NCI-H1694 (cell line): ENCODE measurements at places on chromosomes 1 and 21.

DNA sequence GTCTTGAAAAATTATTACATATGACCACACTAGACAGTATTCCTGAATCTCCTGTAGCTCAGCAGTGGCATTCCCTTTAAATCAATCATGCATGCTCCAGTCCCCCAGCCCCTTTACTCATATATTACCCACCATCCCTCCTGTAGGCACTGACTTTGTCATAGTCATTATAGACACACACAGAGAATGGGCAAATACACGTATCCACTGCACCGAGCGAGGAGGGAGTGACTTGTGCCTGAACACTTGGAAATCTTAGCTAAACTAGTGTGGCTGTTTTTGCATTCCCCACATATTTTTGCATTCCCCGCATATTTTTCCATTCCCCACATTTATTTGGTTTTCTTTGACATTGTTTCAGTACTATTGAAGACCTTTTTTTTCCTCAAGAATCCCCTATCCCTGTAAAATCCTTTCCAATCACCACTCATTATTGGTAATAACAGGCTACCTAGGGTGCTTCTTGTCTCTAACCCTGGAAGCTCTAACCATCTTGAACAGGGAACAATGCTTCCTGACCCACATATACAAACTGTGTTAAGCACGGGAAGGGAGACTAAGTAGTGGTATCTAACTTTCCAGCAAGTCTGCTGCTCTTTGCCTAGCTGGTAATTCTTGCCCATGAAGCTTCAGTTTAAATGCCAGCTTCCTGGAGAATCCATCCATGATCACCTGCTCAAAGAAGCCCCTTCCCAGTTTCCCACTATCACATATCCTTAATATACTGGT lies 534.4 kb upstream of the CAMK1G start:
- no peak for DNase-seq

DNA sequence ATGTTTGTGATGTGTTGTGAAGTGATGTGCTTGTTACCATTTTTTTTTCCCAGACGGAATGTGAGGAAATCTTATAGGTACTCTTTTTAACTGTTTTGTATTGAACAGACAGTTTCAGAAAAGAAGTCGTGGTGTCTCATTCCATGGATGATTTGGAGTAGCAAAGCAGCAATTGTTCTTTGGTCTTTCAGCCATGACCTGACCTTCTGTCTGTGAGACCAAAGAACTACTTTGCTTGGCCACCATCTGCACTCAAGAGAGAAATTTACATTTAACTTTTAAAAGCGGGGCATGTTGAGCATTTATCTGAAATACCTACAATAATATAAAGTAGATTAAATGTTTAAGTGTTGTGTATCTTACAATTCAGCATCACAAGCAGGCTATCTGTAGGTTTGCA lies 90.2 kb downstream of the SDCCAG8 start:
- DNase-seq = no peak

DNA sequence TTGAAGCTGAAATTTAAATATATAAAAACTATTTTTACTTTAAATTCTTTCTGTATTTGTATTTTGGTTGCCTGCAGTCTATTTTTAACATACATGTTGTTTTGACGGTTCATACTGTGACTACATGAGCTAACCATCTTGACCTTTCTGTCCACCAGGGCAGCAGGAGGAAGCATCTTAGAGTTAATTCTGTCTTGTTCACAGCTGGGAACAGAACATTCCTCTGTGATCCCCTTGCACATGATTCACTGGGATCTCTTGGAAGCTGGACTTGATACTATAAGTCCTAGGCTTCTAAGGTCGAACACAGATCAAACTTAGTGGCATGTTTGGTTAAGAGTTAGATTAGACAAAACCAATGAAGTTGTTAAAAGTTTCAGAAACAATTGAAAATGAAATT lies 99.7 kb downstream of the NFIA start:
- DNase-seq = no peak

- no peak for DNase-seq
Measured at GRCh38 chr1:206491616-206492015, 15.7 kb upstream of the RASSF5 start.

GRCh38 chr1:101484689-101485338 lies 248.0 kb downstream of the S1PR1 start:
- no peak for DNase-seq

DNA sequence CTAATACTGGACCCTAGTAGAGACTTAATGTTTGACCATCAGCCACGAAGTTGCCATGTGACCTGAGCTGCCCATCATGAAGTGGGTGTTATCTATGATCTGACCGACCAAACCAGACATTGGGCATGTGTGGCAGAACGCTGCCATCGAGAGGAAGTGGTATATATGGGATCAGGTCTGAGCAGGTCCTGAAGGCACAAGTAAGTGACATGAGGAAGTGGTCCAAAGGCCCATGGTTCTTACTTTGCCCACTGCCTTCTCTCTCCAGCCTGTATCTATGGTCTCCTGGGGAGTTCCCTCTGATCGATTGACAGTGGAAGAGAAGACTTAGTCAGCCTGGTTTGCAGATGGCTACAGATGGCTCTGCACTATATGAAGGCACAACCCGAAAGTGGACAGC lies 7.9 kb downstream of the SPSB1 start:
- no peak for DNase-seq

- no peak for DNase-seq
Measured at GRCh38 chr1:85406887-85407533, 57.9 kb downstream of the DDAH1 start.

DNA sequence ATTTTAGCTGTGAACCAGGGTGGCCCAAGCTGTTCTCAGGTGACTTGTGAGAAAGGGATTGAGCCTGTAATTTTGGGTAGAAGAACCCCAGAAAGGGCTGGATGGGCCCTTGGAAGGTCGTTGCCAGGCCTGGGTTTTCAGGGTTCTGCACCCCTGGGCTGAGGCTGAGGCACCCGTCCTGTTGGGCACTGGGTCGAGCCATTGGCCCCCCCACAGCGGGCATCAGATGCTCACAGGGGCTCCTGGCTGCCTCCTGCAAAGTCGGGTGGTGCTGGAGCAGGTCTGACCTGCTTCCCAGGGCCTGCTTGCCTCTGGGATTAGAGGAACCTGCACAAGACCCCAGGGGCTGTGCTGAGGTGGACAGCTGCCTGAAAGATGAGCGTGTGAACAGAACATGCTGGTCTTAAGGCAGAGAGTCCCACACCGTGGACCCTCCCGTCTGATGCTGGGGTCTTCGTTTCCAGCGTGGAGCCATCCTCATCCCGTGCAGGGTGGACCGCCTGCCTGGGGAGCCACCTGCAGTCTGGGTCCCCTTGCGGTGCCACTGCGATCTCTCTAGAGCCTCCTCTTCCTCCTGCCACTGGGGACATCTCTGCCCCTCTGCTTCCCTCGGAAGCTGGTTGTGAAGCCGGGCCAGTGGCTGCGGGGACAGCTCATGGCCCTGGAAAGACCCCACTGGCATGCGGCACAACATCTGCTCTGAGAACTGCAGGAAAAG lies 1.7 kb upstream of the TRPM2 start:
- no peak for DNase-seq

DNA sequence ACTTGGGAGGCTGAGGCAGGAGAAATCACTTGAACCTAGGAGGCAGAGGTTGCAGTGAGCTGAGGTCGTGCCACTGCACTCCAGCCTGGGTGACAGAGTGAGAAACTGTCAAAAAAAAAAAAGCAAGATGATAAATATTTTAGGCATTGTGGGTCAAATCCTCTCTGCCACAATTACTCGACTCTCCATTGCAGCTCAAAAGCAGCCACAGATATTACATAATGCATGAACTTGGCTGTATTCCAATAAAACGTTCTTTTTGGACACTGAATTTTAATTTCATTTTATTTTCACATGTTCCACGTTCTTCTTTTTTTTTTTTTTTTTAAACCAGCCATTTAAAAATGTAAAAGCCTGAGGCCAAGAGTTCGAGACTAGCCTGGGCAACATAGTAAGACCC lies 69.4 kb downstream of the TCP10L start:
- no peak for DNase-seq

DNA sequence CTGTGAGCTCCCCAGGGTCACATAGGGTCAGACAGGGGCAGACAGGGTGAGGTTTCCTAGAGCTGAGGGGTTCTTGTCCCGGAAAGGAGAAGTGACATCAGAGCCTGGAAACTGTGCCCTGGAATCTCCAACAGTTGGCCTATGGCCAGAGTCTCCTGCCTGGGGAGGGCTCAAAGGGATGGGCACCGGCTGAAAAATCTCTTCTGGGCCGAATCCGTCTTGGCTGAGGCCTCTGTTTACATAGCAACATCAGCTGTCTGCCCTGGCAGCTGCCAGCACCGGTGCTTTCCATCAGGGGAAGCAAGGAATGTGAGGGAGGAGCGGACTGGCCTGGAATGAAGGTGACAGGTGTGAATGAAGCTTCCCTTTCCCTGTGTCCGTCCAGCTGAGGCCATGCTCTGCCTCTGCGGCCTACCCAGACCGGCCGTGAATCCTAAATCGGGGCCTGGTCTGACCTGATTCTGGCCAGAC lies 30.7 kb downstream of the VASH2 start:
- DNase-seq = peak; percentile 65

DNA sequence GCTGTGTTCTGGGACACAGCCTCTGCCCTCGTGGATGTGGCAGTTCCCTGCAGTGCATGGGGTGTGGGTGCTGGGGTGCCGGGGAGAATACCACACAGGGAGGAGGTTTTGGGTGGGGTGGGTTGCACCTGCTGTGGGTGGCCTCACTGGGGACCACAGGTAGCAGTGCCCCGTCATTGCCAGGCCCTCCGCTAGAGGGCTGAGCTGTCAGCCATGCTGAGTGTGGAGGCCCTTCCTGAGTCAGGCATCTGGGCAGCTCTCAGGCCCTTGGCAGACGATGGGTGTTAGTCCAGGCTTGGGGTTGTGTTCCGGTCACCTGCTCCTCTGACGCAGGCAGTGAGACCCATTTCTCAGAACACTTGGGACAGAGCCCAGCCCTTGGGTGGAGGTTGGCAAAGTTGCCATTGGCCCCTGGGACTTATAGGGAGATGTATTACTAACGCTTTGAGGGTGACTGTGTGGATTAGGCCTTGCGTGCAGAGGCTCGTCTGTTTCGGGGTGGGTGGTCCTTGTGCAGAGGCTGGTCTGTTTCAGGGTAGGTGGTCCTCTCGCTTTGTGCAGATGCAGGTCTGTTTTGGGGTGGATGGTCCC lies 23.9 kb downstream of the PCNT start:
- DNase-seq = no peak

GRCh38 chr1:43482215-43482614 lies 28.5 kb upstream of the HYI start:
- no peak for DNase-seq

GRCh38 chr1:159927849-159928431 lies 2.6 kb upstream of the TAGLN2 start:
- DNase-seq = peak; percentile 63

GRCh38 chr1:110714374-110714995 lies 39.7 kb upstream of the KCNA3 start:
- DNase-seq = no peak

- DNase-seq = no peak
Measured at GRCh38 chr1:107048241-107048640, 8.2 kb upstream of the PRMT6 start.

DNA sequence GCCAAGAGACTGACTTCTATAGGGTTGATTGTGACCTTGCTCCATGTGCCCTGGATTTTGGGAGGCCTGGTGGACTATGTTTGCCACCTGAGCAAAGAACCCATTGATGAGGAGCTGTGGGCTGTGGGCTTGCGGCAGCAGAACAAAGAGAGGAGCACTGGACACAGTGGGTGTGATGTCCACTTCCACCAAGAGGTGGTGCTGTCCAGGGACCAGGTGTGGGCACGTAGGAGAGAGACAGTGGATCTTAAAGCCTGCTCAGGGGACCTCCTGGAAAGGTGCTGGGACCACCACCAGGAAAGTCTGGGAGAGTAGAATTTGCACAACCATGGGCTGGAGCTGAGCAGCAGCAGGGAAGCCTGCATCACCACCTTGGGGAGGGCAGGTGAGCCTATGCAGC lies 106.7 kb upstream of the ETS2 start:
- no peak for DNase-seq

GRCh38 chr1:207407655-207408260 lies 46.4 kb upstream of the CR2 start:
- DNase-seq = no peak

- no peak for DNase-seq
Measured at GRCh38 chr1:89753761-89754160, 67.1 kb upstream of the LRRC8D start.

DNA sequence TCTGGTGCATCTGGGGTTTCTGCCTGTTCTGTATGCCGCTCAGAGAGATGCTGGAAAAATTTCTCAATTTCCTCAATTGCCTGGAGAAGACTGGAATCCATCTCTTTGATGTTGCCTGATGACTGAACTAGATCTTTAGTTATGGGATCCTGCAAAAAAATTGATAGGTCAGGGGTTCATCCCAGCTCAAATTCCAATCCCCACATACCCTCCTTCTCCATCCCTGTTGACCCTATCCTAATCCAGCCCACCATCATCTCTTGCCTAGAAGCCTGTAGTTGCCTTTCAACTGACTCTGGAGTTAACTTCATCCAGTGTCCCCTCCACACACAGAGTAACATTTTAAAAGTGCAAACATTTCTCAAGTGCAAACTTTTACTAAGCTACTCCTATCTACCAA lies at the start of gene KLF18:
TSS of gene KLF18 (minus strand) at position 101 of the 400 bp plus-strand sequence. CDS start at position 101, 0 bp downstream.
- no peak for DNase-seq

DNA sequence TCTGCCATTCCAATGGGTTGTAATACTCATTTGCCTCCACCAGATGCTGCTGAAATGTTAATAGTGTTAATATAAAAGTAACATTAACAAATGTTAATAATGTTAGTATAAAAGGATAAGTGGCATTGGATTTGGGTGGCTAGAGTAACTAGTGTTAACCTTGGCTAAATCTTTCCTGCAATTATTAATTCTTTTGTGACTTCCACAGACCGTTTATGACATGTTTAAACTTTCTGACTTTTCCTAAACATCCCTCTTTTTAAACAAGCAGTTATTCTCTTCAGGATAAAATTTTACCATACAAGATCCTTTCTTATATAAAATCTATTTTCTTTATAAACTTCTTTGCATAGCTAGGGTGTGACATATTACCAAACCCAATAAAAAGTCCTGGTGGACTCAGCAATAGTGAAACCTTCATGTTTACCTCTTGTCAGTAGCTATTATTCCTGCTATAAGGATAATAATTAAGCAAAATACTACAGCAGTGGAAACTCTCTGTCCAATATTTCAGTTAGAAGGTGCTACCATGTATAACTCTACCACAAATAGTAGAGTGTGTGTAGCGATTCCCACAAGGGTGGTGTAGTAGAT lies 41.5 kb downstream of the CCDC30 start:
- DNase-seq = no peak

DNA sequence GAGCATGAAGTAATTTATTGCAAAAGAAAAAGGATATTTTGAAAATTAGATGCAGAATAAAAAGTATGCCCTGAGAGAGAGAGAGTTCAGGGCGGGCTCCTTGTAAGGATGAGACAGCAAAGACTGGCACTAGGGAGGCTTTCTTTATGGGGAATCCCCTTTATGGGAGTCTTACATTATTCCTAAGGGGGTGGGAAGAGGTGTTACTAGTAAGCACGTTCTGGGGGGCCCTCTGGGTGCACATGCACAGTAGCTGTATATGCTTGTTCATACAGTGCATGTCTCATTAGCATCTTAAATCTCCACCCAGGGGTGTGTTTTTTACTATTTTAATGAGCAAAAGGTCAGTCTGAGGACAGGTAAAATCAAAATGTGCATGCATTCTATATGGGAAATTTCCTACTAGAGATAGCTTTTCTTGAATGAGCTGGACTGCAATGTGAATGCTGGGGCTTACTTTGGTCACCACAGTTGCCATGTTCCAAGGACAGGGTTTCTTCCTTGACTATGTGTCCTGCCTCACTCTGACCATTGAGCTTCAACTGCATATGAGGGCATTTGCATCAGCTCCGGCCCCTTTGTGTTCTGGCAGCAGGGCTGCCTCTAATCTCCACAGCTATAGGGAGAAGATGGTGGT lies 614.1 kb downstream of the NUF2 start:
- DNase-seq = no peak

- DNase-seq = no peak
Measured at GRCh38 chr1:160647329-160647720, 481 bp upstream of the SLAMF1 start.
